ENCODE measurements at places on chromosomes 6 and 20.

GRCh38 chr6:37182736-37183590, 13.0 kb downstream of the PIM1 start:
- no peak for DNase-seq

- no peak for DNase-seq
Observed at GRCh38 chr6:150667977-150668716, 68.5 kb downstream of the PLEKHG1 start.

GRCh38 chr6:150761771-150762170, 103.7 kb upstream of the MTHFD1L start:
- no peak for DNase-seq

- DNase-seq = no peak
Observed at GRCh38 chr6:166494101-166494441, 92.4 kb downstream of the RAMACL start.

- no peak for DNase-seq
Observed at GRCh38 chr6:1312203-1312472, 240 bp downstream of the FOXQ1 start.

- DNase-seq = no peak
Observed at GRCh38 chr6:53189554-53189953, 40.9 kb upstream of the GCM1 start.

DNA sequence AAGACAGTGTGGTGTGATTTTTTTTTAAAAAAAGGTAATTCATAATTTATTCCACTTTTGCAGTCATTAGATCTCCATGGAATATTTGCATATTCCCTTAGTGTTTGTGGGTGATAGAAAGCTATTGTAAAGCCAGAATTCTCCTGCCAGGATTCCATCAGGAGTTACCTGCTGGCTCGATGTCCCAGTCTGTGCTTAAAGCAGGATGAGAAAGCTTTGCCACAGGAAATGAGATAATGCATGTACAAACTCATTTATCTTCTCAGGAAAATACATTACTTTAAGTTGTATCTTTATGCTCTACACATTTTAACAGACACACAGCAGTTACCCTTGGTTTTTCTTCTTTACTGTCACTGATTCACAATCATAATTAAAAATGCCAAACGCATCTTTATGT, 553.0 kb downstream of the CD109 start:
- DNase-seq = no peak

Measured in BE2C (cell line).